Activated CD4-positive, alpha-beta T cell treated with anti-CD3 and anti-CD28 coated beads, Interleukin-2, amount 50 U/mL, for 1 hour (primary cell): ENCODE measurements at places on chromosomes 1 and 21.

- no peak for DNase-seq
Measured at GRCh38 chr1:233031521-233031920, 81.1 kb downstream of the NTPCR start.

DNA sequence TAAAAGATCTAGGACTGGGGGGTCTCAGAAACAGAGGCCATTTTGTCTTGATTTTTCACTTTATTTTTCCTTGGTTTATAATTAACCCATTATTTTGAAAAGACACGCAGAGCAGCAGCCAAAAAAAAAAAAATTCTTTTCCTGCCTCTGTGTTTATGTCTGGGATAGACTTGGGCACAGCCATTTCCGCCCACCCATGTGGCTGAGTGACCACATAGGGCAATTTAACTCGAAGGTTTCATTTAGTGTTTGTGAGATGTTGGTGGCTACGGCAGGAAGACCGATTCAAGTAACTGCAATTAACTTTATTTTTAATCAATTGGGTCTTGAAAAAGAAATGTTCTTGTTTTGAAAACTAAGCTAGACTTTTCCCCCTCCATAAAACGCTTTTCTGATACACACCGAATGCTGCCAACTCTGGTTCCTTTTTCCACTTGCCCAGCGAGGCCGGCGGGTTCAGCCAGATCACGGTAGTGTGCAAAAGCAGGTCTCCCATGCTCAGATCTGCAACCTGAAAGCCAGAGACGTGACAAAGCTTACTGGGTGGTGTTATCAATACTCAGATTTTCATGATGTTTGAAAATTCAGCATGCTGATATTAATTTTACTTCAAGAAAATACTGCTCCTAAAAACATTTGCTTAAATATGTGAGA lies 97.4 kb upstream of the KRTAP19-8 start:
- DNase-seq, result no peak

DNA sequence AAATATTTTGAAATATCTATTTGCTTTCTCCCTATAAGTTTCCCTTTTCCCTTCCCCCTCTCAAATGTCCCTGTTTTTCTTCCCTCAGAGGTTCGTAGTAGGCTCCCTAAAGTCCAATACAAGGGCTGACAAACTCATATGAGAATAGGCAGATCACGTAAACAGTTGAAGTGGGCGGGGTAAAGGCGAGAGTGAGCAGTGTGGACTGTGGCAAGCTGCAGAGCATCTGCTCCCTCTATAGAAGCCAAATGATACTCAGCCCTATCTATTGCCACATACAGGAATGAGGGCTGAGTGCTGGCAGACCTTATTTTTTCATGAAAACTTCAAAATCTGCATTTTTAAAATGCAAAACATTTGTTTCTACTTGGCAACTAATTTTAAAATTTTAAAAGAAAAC lies 26.3 kb downstream of the PRDX6 start:
- DNase-seq, result no peak

DNA sequence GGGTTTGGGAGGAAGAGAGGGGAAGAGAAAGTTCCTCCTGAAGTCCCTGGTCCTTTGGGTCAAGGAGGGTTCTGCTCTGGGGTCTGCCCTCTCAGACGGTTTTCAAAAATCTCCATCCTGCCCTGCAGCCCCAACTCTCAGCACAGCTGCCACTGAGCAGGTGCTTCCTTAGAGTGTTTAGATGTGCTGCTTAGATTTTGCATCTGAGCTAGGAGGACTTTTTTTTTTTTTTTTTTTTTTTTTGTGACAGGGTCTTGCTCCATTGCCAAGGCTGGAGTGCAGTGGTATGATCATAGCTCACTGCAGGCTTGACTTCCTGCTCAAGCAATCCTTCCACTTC lies 324.9 kb upstream of the POU3F1 start:
- no peak for DNase-seq

DNA sequence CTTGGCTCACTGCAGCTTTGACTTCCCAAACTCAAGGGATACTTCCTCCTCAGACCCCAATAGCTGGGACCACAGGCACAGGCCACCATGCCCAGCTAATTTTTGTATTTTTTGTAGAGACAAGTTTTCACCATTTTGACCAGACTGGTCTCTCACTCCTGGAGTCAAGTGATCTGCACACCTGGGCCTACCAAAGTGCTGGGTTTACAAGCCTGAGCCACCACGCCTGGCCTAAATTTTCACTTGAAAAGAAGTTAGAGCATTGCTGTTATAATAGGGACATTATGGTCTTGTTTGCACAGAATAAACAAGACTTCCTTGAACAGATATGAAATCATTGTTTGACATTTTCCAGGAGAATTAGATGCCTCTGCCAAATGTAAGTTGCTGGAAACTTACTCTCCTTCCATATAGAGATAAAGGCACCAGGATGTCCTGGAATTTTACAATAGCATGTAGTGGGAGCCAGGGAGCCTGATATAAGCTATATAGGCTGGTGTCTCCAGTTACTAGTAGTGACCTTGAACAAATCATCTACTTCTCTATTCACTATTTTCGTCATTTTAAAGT lies 16.9 kb downstream of the SLC35A3 start:
- no peak for DNase-seq

- peak; percentile 76 for DNase-seq
Measured at GRCh38 chr1:153749408-153750005, 21.7 kb downstream of the INTS3 start.

- no peak for DNase-seq
Measured at GRCh38 chr1:19756480-19756879, 43.2 kb downstream of the TMCO4 start.

- DNase-seq, result no peak
Measured at GRCh38 chr1:157292809-157293564, 154.8 kb upstream of the ETV3 start.

GRCh38 chr21:45748593-45748992 lies 105.1 kb downstream of the PCBP3 start:
- no peak for DNase-seq

GRCh38 chr1:172602706-172603105 lies 56.2 kb upstream of the FASLG start:
- no peak for DNase-seq

DNA sequence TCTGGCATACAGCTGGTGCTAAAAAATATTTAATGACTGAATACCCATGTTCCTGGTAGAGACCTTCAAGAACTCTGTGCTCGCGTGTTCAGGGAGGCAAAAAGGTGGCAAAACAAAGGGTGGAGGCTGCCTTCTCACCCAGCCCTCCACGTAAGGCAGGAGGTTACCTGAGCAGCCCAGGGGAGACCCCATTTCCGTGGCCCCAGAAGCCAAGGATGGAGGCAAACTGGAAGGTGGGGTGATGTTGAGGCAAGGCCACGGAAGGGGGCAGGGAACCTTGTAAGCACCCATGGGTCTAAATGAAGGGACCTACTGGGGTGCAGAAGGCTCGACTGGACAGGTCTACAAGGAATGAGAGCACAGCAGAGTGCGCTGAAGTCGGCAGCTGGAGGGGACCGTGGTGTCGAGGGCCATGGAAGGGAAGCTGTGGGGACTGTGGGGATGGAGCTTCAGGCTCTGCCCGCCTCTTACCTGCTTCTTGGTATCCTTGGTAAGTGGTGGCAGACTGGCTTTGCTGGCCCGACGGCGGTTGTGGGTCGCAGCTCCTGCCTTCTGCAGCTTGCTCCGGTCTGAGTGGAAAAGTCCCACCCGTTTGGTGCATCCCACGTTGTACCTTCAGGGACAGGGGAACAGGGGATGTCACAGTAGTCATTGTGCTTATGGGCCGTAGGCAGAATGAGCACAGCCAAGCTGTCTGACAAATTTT lies 8.9 kb upstream of the A3GALT2 start:
- DNase-seq, result no peak

- no peak for DNase-seq
Measured at GRCh38 chr1:34806396-34806795, 13.6 kb downstream of the GJA4 start.

- DNase-seq, result no peak
Measured at GRCh38 chr1:152112101-152112884, 3.0 kb downstream of the TCHH start.

- DNase-seq, result no peak
Measured at GRCh38 chr1:219527994-219528393, 84.9 kb downstream of the ZC3H11B start.

GRCh38 chr1:51433972-51434510 lies 85.0 kb downstream of the EPS15 start:
- no peak for DNase-seq

- DNase-seq, result peak; percentile 53
Measured at GRCh38 chr21:43361493-43362296, 65.2 kb downstream of the SIK1 start.

DNA sequence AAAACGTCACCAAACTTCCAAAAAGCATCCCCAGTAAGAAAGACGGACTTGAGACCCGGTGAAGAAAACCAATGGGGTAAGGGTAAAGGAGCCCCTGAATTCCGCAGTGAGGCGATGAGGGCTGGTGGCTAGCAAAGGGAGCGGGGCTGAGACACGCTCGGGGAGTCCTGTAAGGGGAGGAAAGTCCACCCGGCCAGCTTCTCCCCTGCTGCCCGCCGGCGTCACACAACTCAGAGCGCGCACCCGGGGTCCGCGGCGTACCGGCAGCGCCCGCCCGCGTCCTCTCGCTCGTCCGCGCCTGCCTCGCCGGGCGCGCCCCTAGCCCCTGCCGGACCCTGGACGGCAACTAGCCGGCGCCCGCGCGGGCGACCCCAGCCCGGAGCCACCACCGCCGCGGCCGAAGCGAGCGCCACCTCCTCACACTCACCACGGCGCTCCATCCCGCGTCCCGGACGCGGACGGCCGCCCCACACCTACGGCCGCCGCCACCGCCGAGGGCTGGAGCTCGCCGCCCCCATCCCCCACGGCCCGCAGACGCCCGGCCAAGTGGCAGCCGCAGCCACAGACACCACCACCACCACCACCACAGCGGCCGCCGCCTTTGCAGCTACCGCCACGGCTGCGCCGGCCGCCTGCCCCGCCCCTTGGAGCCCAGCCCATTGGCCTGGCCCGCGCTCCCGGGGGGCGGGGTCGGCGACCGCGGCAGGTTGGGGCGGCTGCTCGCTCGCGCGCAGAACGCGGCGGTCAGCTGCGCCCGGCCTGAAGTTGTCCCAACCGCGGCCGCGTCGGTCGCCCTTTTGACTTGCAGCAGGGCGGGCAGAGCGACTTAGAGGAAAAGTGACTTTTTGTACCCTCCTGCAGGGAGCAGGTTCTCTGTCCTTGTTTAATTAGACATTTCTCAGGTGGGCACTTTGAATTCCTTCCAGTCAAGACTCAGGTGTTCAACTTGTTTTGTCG lies 10.0 kb upstream of the ARHGAP29 start:
- DNase-seq, result no peak

DNA sequence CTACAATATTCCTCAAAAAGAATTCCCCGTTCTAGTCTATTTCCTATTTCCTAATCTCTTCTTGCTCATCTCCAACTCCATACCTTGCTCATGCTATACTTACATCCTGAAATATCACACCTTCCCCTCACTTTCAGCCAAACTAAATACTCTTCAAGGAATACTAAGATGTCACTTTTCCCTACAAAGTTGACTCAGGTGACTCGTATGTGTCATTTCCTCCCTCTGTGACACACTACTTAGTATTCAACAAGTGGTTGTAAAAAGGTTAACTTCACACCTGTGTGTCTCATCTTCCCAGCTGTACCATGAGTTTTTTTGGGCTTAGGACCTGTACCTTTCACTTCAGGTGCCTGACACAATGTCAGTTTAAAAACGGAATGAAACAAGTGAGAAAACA lies 81.9 kb upstream of the LBR start:
- DNase-seq, result no peak

GRCh38 chr1:60990714-60991090 lies 91.7 kb upstream of the NFIA start:
- no peak for DNase-seq

DNA sequence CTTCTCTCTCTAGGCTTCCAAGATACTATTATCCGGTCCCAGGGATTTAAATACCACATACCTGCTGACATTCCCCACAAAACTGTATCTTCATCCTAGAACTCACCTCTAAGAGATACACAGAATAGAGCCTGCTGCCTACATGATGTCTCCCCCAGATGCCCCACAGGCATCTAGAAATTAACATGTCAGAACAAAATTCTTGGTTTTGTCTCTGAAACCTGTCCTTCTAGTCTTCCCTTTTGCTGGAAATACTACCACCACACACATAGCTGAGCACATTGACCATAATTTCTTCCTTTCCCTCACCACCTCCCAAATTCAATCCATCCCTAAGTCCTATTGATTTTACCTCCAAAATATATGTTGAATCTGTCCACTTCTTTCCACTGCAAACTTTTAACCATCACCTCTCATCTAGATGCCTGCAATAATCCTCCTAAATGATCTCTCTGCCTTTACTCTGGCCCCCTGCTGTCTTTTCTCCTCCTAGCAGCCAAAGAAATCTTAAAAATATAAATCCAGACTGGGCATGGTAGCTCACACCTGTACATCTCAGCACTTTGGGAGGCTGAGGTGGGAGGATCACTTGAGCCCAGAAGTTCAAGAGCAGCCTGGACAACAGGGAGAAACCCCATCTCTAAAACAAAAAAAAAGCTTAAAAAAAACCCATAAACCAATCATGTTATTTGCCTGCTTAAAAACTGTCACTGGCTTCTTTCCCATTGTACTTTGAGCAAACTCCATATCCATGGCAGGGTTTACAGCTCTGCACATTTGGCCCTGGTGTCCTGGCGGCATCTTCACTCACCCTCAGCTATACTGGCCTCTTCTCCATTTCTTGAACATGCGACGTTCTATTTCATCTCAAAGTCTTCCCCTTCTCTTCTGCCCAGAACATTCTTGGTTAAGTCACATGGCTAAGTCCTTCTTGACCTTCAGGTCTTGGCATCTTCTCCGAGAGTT lies 6.2 kb upstream of the FAM76A start:
- DNase-seq, result no peak

DNA sequence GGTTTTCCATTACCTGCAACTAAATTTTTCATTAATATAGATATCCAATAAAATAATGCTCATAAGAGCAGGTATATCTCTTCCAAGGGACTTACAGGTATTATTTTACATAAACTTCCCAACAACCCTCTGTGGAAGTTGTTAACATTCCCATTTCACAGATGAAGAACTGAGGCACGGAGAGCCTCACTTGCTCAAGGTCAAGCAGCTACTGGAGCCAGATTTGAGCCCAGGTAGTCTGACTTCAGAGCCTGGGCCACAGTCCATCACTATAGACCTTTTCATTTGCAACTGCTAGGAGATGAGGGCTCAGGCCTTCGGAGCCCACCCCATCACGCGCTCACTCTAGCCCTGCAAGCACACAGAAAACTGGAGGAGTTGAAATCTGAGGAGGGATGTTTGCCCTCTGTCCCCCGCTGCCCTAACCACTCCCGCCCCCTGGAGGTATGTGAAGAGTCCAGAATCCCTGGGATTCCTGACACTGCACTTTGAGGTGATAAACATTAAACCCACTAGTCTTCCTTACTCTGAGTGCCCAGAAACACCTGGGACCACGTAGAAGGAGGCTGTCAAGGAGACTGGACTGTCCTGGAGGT lies 11.7 kb upstream of the ALPL start:
- DNase-seq, result no peak

DNA sequence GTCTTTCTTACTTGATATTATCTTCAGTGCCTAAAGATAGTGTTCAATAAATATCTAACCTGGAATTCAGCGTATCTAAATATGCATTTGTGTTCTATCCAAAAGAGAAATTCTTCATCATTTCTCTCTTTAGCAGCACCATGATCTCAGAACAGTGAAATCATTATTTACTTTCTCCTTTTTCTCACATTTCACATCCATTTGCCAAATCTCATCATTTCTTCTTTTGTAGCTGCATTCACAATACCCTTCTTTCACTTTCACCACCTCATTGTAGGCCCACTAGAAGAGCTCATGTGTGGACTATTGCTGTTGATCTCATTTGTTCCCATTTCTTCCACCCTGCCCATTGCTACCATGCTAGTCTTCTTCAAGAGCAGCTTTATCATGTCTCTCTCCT lies 178.0 kb downstream of the PHTF1 start:
- DNase-seq, result no peak
